Panc1 (cell line): ENCODE measurements at places on chromosomes 13 and 19.

- no peak overlapping the region for H3K4me3 ChIP-seq
- H3K4me1 ChIP-seq: no peaks in the 10 kb centered on the region
- no peak for DNase-seq
- H3K27ac ChIP-seq: no peak overlapping the region
- H3K27me3 ChIP-seq: no peaks in the 10 kb centered on the region
- H3K36me3 ChIP-seq: no peaks in the 10 kb centered on the region
Observed at GRCh38 chr13:23695196-23695595, 125.0 kb downstream of the TNFRSF19 start.

DNA sequence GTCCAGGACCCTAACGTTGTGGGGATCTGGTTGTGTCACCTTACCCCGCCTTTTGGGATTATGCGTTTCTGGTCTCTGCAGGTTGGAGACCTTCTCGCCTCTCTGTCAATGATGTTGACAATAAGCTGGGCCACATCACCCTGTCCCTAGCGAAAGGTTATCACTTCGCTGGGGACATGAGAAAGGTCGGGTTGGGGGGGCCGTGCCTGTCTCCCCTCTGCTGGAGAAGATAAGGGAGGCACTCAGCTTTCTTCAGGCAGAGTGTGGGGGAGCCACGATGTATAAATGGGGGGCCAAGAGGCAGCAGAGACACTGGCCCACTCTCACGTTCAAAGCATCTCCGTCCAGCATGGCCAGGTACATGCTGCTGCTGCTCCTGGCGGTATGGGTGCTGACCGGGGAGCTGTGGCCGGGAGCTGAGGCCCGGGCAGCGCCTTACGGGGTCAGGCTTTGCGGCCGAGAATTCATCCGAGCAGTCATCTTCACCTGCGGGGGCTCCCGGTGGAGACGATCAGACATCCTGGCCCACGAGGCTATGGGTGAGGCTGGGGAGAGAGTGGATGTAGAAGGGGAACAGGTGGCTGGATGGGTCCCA lies at the start of gene RLN3:
Gene RLN3, plus strand, starts transcription at position 293 of the 595 bp plus-strand sequence. Its CDS starts 57 bp downstream, at position 350.
- H3K27ac ChIP-seq: no peak within 1 kb of the TSS
- no peaks in the 10 kb centered on the region for H3K27me3 ChIP-seq
- DNase-seq: no peak
- peaks cover 3% of the 10 kb centered on the region; the same call in 1 of the 2 replicates for H3K4me1 ChIP-seq
- no peaks in the 10 kb centered on the region; the same call in 1 of the 2 replicates for H3K36me3 ChIP-seq

- no peak overlapping the region for H3K4me3 ChIP-seq
- H3K36me3 ChIP-seq: no peaks in the 10 kb centered on the region
- no peak overlapping the region for H3K27ac ChIP-seq
- no peak for DNase-seq
- no peaks in the 10 kb centered on the region for H3K27me3 ChIP-seq
Observed at GRCh38 chr13:24135674-24136300, 24.7 kb upstream of the SPATA13 start.

DNA sequence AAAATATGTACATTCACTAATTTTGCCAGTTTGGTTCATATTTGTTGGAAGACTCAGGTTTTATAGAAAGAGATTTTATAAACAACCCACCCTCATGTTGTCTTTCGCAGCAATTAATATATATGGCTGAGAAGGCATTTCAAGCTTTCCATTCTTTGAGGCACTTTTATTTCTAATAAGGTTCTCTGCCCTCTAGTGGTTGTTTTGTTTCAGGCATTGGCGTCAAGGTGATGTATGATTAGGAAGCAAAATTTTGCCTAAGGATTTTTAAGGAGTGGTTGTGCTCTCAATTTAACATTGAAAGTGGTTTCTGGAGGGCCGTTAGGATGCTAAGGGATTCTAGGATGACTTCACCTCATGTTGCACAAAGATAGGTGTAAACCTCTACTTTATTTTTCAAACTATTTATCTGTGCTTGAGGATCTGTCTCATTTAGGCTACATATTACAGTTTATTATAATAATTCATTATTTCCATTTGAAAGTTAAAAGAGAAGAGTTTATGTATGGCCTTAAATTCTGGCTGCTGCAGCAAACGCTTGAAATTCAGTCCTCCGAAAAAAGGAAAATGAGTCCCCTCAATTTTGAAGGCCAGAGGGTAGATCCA lies 35.9 kb downstream of the OXGR1 start:
- no peaks in the 10 kb centered on the region for H3K4me1 ChIP-seq
- H3K27ac ChIP-seq: no peak overlapping the region
- no peaks in the 10 kb centered on the region for H3K27me3 ChIP-seq
- no peak overlapping the region for H3K4me3 ChIP-seq
- H3K36me3 ChIP-seq: no peaks in the 10 kb centered on the region

GRCh38 chr13:101717353-101717752 lies 264.9 kb downstream of the ITGBL1 start:
- H3K27ac ChIP-seq: no peak overlapping the region
- DNase-seq: no peak
- no peaks in the 10 kb centered on the region for H3K36me3 ChIP-seq
- H3K4me1 ChIP-seq: no peaks in the 10 kb centered on the region
- H3K4me3 ChIP-seq: no peak overlapping the region

- no peak for DNase-seq
- no peaks in the 10 kb centered on the region for H3K36me3 ChIP-seq
- H3K27ac ChIP-seq: no peak overlapping the region
- no peaks in the 10 kb centered on the region for H3K4me1 ChIP-seq
Observed at GRCh38 chr13:104357174-104357573, 1291.0 kb upstream of the SLC10A2 start.

DNA sequence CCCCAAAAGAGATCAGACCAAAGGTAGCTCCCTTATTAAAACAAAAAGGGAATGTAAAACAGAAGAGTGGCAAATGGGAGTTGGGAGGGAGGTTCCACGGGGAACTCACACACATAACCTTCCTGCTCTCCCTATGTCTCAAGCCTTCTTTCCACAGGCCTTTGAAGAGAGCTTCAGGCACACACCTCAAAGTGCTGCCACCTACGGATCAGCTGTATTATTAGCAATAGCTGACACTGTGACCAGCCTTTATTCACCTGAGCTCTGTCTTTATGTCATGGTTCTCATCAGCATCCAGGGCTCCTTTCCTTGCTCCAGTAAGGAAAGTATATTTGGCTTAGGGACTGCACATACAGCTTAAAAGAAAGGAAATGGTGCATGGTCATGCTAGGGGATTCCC lies 11.3 kb downstream of the ZNF571 start:
- no peaks in the 10 kb centered on the region for H3K4me1 ChIP-seq
- H3K4me3 ChIP-seq: no peak overlapping the region
- no peaks in the 10 kb centered on the region for H3K27me3 ChIP-seq
- H3K36me3 ChIP-seq: no peaks in the 10 kb centered on the region
- DNase-seq: no peak

- no peak for DNase-seq
- no peaks in the 10 kb centered on the region for H3K27me3 ChIP-seq
- no peaks in the 10 kb centered on the region for H3K36me3 ChIP-seq
- no peak overlapping the region for H3K27ac ChIP-seq
Observed at GRCh38 chr13:32940601-32941000, 75.6 kb upstream of the KL start.

- no peaks in the 10 kb centered on the region for H3K4me1 ChIP-seq
- H3K36me3 ChIP-seq: no peaks in the 10 kb centered on the region
- H3K27ac ChIP-seq: no peak overlapping the region
- H3K4me3 ChIP-seq: no peak overlapping the region
- no peak for DNase-seq
- H3K27me3 ChIP-seq: no peaks in the 10 kb centered on the region
Observed at GRCh38 chr19:3695986-3696659, 4.1 kb downstream of the PIP5K1C start.
